ENCODE measurements at places on chromosomes 2 and 18.

- no peak for DNase-seq
Observed at GRCh38 chr18:2948038-2948437, 64.9 kb downstream of the LPIN2 start.

- no peak for DNase-seq
Observed at GRCh38 chr2:41579806-41580205, 468.0 kb upstream of the PKDCC start.

GRCh38 chr18:6249788-6250187 lies 164.9 kb downstream of the L3MBTL4 start:
- DNase-seq: no peak

GRCh38 chr2:23507267-23508065 lies 122.5 kb downstream of the KLHL29 start:
- DNase-seq: no peak

DNA sequence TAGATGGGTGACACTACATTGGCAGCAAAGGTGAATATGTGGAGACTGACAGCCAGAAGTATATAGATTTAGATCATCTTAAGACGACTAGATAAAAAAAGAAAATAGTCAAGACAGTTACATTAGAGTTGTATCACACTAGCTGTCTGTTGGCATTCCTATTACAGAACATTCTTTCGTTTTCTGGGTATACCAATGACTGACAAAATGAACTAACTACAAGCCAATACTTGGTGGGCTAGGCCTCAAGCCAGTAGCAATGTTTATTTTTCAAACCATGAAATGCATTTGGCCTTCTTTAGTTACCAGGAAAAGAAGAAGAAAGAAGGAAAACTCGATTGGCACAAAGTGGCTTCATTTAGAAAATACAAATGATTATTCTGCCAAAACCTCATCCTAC lies 944.9 kb upstream of the ZEB2 start:
- DNase-seq: no peak

DNA sequence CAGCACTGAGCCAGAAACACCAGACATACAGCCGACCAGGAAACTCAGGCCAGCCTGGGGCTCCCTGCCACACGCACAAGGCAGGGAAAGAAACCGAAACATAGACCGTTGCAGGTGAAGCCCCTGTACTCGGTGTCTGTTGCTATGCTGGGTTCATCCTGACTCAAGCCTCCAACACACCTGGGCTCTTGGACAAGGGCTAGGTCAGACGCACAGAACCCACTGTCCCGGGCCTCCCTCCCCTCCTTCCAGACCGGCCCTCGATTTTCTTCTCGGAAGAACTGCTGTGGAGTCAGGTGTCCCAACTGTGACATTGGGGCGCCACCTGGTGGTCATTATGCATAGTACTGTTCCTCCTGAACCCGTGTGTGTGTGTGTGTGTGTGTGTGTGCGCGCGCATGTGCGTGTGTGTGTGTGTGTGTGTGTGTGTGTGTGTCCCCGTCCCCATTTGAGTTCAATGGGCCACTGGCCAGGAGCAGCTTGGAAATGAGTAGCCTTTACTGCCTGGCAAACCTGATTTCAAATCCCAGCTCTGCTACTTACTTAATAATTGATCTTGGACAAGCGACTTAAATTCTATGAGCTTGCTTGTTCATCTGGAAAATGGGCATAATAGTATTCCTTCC lies 55.4 kb upstream of the GLI2 start:
- DNase-seq: peak; percentile 77

DNA sequence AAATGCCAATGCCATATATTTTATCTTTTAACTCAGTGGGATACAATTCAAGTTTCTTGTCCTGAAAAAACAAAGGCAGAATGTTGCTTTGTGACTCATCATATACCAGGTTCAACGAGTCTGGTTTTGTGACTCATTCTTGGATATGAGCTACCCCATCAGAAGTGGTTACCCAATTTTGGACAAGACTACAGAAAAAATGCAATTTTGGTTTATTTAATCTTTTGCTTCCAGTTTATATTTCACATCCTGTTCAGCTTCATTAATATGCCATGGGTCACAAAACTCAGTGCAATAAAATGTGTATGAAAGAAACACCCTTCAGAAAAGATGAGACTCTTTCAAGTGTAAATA lies 25.0 kb downstream of the FN1 start:
- no peak for DNase-seq

DNA sequence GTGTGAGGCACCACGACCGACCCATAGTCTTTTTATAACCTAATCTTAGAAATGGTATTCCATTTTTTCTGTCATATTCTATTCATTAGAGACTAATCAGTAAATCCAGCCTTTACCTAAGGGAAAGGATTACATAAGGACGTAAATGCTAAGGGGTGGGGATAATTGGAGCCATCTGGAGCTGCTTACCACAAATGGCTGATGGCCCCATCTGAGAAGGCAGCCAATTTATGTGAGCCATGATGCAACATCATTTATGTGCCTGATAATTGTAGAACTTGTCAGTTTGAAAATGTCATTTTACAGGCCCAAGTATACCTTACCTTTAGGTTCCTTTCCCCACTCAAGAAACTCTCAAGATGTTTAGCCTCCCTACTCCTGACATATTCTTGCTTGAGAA lies 44.0 kb downstream of the ARHGEF33 start:
- no peak for DNase-seq

GRCh38 chr2:240248721-240249422 lies 108.4 kb upstream of the OTOS start:
- DNase-seq: no peak

DNA sequence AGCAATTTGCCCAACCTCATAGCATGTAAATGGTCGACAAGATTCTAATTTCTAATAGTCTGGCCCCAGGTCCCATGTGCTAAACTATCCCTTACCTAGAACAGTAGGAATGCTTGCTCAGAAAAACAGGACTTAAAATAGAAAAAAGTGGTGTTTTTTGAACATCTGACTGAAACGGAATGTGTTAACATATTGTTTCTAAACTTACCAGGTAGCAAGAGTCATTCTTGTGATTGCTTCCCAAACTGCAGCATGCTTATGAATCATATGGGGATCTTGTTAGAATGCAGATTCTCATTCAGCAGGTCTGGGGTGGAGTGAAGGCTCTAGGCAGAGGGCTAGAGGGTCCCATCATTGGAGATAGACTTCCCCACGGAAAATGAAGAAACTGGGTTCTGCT lies 5.8 kb upstream of the SLC20A1 start:
- DNase-seq: no peak

DNA sequence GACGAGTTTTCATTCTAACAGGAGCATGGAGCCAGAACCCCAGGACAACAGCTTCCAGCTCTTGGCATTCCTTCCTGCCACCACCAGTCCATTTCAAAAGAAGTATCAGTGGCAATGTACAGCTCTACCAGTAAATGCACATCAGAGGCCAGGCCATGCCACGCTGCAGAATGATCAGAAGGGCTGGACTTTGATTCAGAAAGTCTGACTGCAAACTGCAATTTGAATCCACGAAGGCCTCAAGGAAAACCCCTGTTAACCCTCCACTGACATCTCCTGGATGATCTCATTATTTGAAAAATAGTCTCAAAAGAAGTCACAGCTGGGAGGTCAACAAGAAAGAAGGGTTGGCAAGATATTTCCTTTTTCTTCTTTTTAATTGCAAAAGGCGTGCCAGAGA lies 119.2 kb downstream of the MYO5B start:
- no peak for DNase-seq

GRCh38 chr2:229454934-229455631 lies 184.0 kb upstream of the PID1 start:
- DNase-seq: no peak

- no peak for DNase-seq
Observed at GRCh38 chr2:161961061-161961460, 113.0 kb downstream of the DPP4 start.

GRCh38 chr18:37341016-37341415 lies 224.6 kb downstream of the CELF4 start:
- no peak for DNase-seq

GRCh38 chr2:225122007-225122406 lies 79.7 kb upstream of the DOCK10 start:
- no peak for DNase-seq

GRCh38 chr2:8412082-8412481 lies 269.8 kb upstream of the ID2 start:
- no peak for DNase-seq

GRCh38 chr2:174243812-174244211 lies 4.5 kb downstream of the OLA1 start:
- DNase-seq: no peak

DNA sequence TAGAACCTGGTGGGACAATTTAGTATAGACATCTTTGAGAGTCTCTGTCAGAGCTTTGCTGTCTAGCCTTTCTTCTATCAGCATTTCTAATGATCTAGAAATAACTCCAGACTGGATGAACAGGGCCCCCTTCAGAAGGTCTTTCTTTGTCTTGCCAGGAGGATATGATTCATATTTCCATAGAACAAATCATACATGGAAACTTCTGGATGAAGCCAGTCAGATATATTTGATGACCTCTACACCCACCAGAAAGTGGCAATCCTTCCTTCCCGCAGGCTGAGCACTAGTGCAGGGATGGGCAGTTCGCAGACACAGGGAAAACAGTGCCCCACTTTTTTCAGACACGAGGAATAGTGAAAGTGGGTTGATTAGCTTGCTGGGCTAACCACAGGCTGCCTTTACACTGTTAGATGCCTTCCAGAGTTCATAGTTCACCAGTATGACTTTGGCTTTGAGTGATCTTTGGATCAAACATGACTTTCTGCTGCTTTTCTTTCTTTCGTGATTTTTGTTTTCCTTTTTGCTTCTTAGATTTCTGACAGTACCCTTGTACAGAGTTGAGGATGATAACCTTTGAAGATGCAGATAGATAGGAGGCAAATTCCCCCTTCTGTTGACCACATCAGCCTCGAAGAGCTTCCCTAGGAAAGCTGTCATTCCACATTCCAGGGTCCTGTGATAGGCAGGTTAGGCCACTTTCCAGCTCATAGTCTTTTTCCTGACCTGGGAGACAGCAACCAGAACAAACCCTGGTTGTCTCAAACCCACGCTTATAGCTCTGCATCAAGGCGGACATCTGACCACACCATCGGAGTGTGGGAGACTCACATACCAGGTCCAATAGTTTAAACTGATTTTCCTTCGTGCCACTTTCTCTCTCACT lies 237.0 kb downstream of the ZNF407 start:
- no peak for DNase-seq

DNA sequence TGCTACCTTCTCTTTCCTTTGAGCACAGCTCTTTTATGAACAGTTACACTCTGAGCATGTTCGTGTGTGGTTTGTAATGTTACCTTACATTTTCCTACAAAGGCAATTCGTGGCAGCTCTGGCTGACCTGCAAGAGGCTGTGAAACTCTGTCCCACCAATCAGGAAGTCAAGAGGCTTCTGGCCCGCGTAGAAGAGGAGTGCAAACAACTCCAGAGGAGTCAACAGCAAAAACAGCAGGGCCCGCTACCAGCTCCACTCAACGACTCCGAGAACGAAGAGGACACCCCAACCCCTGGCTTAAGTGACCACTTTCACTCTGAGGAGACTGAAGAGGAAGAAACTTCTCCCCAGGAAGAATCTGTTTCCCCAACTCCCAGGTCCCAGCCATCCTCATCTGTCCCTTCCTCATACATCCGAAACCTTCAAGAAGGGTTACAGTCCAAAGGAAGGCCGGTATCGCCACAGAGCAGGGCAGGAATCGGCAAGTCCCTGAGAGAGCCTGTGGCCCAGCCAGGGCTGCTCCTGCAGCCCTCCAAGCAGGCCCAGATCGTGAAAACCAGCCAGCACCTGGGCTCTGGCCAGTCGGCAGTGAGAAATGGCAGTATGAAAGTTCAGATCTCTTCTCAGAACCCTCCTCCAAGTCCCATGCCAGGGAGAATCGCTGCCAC lies 56.9 kb downstream of the WDSUB1 start:
- DNase-seq: no peak

- no peak for DNase-seq
Observed at GRCh38 chr2:68605939-68606338, 37.4 kb upstream of the PROKR1 start.

DNA sequence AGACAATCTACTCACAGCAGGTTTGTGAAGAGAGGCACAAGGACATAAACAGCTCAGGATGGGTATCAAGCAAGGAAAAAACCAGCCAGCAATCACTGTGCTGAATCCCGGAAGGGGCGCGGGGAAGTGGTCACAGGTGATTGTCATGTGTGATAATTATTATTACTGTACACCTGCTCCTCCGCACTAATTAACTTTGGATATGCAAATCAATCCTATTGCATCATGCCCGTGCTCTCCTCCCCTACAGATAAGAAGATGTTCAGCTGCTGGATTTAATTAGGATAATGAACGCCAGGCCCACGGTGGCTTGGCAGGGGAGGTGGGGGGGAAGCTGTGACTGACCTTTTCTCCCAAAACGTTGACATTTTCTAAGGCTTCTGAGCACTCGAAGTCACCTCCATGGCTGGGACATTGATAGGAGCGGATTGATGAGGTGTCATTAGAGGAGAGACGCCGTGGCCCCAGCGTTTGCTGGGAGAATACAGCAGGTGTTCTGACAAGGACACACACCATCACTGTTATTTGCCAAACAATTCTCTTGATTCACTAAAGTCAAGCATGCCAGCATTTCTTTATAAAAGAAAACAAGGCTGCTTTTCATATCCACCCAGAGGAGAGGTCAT lies 160.3 kb upstream of the VRK2 start:
- DNase-seq: no peak

GRCh38 chr2:61510674-61511671 lies 27.2 kb downstream of the XPO1 start:
- no peak for DNase-seq

DNA sequence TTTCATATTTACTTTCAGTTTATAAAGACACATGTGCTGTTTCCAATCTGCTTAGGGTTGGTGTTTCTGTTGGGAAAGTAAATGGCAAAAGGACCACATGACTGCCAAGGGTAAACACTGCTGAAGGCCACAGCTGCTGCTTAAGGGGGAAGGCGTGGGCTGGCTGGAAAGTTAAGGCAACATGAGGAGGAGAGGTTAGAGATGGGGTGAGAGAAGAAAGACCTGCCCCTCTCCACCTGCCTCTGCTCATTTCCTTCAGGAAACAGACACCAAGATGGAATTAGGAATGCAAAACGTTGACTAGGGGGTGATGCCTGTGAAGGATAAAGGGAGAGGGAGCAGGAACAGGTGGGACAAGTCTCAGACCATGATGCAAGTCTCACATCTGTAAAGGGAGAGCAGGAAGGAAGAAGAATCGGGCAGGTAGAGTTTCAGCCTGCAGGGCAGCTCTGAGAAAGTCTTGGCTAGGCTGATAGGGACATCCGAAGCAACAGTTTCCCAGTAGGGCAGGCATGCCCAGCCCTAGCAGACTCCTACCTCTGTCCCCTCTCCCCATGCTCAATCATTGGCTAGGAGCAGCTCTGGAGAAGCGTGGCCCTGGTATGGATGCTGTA lies 86.0 kb downstream of the CDC42EP3 start:
- DNase-seq: no peak

- DNase-seq: no peak
Observed at GRCh38 chr2:8268172-8268783, 413.6 kb upstream of the ID2 start.

DNA sequence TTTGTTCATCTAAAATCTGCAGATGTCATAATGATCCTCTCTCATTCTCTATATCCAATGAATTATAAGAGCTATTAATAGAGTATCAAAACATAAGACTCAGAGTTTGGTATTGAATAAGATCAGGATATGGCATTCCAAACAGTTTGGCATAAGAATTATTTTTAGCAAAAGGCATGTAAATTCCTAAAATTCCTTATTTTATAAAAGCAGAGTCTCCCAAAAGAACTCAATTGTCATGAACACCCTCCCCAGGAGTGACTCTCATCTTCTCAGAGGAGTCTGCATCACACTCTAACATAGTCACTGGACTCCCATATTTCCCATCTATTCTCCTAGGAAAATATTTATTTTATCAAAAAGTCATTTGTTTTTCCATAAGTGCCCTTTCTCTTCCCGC lies 1710.2 kb upstream of the SLC39A10 start:
- DNase-seq: no peak

GRCh38 chr2:238851026-238851425 lies 3.1 kb downstream of the TWIST2 start:
- no peak for DNase-seq
